ENCODE measurements at places on chromosomes 6 and 20.

GRCh38 chr6:113690281-113691259, 166.6 kb upstream of the MARCKS start:
- DNase-seq: no peak
- H3K4me1 ChIP-seq: no peaks in the 10 kb centered on the region
- no peak overlapping the region for H3K27ac ChIP-seq
- H3K36me3 ChIP-seq: no peaks in the 10 kb centered on the region
- H3K4me3 ChIP-seq: no peak overlapping the region

GRCh38 chr6:135819665-135820064, 31.8 kb upstream of the PDE7B start:
- no peak for DNase-seq
- no peaks in the 10 kb centered on the region for H3K36me3 ChIP-seq
- H3K27ac ChIP-seq: no peak overlapping the region
- H3K4me1 ChIP-seq: no peaks in the 10 kb centered on the region
- H3K4me3 ChIP-seq: no peak overlapping the region

DNA sequence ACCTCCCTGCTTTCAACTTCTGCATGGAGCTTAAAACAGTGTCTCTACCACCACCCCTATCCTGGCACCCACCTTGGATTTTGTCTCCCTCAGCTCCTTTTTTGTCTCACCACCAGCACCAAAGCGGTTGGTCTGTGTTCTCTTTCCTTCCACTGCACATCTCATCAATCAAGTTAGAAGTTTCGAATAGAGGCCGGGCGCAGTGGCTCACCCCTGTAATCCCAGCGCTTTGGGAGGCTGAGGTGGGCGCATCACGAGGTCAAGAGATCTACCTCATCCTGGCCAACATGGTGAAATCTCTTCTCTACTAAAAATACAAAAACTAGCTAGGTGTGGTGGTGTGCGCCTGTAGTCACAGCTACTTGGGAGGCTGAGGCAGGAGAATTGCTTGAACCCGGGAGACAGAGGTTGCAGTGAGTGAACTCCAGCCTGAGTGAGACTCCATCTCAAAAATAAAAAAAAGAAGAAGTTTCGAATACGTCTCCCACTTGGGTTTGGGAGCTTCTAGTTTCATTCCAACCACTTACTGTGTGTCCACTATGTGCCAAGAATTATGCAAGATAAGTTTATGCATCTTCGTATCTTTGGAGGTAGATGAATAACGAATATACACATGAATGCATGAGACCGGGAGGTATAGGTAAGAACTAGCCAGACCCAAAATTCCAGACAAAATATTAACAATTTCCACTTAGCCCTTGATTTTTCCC, 5.9 kb downstream of the PCED1A start:
- no peak overlapping the region for H3K27ac ChIP-seq
- H3K36me3 ChIP-seq: peaks cover 6% of the 10 kb centered on the region
- H3K4me3 ChIP-seq: no peak overlapping the region

DNA sequence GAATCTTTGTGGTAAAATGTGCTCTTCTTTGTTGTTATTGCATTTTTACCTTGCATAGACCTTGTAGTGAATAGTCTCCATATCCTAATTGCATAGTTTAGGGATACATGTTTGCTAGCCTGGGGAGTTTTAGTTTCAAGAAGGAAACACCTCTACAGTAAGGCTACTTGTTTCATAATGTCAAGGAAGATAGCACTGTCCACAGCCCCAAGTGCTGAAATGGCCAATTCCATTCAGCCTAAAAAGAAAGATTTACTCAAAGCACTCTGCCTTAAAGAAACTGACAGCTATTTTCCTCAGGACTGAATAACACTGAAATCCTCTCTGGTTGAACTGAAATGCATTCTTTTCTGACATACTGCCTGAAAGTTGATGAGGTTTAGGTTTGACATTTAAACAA, 2.6 kb downstream of the HCRTR2 start:
- H3K36me3 ChIP-seq: no peaks in the 10 kb centered on the region
- H3K4me1 ChIP-seq: no peaks in the 10 kb centered on the region
- H3K27ac ChIP-seq: no peak overlapping the region
- H3K27me3 ChIP-seq: peaks cover 4% of the 10 kb centered on the region

GRCh38 chr6:90294614-90294988, 2.0 kb downstream of the BACH2 start:
- peaks cover 34% of the 10 kb centered on the region for H3K4me1 ChIP-seq
- DNase-seq: no peak
- H3K27me3 ChIP-seq: no peaks in the 10 kb centered on the region
- peak overlapping the region; percentile 82 for H3K4me3 ChIP-seq
- peak overlapping the region; percentile 52 for H3K27ac ChIP-seq
- H3K36me3 ChIP-seq: no peaks in the 10 kb centered on the region

DNA sequence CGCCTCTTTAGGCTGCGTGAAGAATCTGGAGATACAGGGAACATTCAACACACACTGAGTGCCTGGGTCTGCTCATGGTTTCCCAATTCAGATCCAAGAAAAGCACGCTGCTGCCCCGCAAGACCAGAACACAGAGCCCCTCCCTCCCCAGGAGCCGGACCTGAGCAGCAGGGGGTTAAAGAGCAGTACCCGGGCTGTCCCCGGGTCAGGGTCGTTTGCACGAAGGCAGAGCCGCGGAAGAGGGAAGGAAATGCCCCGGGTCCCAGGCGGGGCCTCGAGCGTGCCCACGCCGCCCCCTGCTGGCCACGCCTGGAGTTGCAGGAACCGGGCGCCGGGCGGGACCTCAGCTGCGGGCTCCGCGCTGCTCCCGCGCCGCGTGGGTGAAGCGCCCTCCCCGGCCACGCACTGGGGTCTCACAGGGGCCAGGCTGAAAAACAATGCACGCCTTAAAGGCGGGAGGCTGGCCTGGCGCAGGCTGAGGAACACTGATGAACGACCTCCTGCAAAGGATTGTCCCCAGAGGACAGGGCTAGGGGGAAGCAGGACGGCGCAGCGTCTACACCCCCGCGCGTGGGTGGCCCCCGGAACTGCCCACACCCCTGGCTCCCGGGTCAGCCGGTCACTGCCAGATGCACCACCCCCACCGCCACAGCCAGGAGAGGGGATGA, 48.9 kb downstream of the ANKRD60 start:
- peaks cover 26% of the 10 kb centered on the region for H3K27me3 ChIP-seq
- H3K4me1 ChIP-seq: peaks cover 14% of the 10 kb centered on the region
- H3K4me3 ChIP-seq: peak overlapping the region; percentile 32

DNA sequence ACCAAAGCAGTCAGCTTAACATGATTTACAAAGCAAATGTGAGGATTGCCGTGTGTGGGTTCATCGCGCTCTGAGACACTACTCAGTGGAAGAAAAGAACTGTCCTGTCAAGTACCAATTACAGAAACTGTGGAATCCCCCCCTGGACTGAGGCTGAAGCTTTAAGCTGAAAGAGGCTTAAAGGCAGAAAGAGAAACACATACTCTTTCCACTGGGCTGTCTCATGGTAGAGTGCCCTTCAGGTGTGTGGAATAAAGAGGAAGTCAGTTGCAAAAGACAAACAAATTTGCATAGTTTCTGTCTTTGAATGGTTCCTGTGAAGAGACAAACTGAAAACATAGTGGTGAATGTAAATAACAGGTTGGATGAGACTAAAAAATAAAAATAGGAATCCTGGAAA, 560.4 kb upstream of the SYNCRIP start:
- no peak for DNase-seq
- H3K27me3 ChIP-seq: no peaks in the 10 kb centered on the region
- no peaks in the 10 kb centered on the region for H3K4me1 ChIP-seq
- H3K4me3 ChIP-seq: no peak overlapping the region
- H3K27ac ChIP-seq: no peak overlapping the region

- no peaks in the 10 kb centered on the region for H3K27me3 ChIP-seq
- peaks cover 58% of the 10 kb centered on the region for H3K4me1 ChIP-seq
- no peak for DNase-seq
- H3K27ac ChIP-seq: peak overlapping the region; percentile 43
- peaks cover 26% of the 10 kb centered on the region for H3K36me3 ChIP-seq
Observed at GRCh38 chr20:32208499-32209154, 947 bp downstream of the POFUT1 start.

- peaks cover under 1% of the 10 kb centered on the region for H3K27me3 ChIP-seq
- no peak for DNase-seq
- no peaks in the 10 kb centered on the region for H3K36me3 ChIP-seq
- no peak overlapping the region for H3K27ac ChIP-seq
Observed at GRCh38 chr20:43968341-43969000, 53.8 kb downstream of the TOX2 start.

DNA sequence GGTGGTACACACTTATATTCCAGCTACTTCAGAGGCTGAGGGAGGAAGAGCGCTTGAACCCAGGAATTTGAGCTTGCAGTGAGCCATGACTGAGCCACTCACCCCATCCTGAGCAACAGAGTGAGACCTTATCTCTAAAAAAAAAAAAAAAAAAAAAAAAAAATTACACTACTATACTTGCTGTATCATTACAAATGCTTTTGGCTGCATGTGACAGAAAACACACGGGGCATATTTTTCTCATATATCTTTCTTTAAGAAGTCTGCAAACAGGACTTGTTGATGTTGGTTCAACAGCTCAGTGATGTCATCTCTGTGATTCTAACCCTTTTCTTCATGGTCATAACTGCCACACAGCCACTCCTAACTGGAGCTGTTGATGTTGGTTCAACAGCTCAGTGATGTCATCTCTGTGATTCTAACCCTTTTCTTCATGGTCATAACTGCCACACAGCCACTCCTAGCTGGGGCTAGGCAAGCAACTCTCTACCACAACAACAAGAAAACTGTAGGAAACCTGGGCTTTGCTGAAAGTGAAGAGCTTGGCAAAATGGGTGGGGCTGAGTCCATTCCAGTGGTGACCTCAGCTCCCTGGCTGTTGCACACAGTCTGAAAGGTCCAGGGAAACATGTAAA, 19.8 kb downstream of the MTFR2 start:
- H3K27me3 ChIP-seq: no peaks in the 10 kb centered on the region
- peaks cover 7% of the 10 kb centered on the region for H3K4me1 ChIP-seq
- no peaks in the 10 kb centered on the region for H3K36me3 ChIP-seq
- no peak overlapping the region for H3K4me3 ChIP-seq
- no peak overlapping the region for H3K27ac ChIP-seq
- DNase-seq: no peak

DNA sequence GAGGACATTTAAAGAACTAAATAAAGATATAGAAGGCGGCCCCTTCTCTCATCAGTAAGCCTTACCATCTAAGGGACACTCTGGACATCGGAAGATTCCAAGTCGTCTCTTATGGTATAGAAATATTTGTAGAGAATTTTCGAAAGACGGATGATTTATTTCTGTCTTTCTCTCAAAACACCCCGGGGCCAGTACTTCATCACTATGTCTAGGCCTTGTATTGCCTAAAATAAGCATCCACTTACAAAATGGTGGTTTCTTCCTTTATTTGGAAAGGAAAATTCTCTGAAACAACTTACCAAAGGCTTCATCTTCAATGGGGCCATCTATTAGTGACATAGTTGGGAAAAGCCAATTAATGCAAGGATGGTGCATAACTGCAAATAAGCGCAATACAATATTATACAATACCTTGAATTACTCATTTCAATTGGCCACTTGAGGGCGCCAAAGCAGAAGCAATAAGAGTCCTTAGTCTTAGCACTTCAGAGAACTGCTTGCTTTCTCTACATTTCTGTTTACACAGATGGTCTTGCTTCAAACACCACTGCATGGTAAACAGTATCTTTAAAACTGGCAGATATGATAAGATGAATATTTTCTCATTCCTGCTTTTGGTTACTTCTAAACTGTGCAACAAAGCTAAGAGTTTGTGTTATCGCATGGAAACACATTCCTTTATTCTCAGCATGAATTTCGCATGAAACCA, 113.2 kb downstream of the VIP start:
- H3K36me3 ChIP-seq: no peaks in the 10 kb centered on the region
- H3K27ac ChIP-seq: no peak overlapping the region
- no peak overlapping the region for H3K4me3 ChIP-seq
- H3K27me3 ChIP-seq: no peaks in the 10 kb centered on the region
- H3K4me1 ChIP-seq: no peaks in the 10 kb centered on the region

- H3K4me3 ChIP-seq: no peak overlapping the region
- H3K4me1 ChIP-seq: no peaks in the 10 kb centered on the region
- peaks cover 50% of the 10 kb centered on the region for H3K36me3 ChIP-seq
- no peaks in the 10 kb centered on the region for H3K27me3 ChIP-seq
- DNase-seq: no peak
- no peak overlapping the region for H3K27ac ChIP-seq
Observed at GRCh38 chr6:31529329-31530150, 778 bp downstream of the MCCD1 start.

DNA sequence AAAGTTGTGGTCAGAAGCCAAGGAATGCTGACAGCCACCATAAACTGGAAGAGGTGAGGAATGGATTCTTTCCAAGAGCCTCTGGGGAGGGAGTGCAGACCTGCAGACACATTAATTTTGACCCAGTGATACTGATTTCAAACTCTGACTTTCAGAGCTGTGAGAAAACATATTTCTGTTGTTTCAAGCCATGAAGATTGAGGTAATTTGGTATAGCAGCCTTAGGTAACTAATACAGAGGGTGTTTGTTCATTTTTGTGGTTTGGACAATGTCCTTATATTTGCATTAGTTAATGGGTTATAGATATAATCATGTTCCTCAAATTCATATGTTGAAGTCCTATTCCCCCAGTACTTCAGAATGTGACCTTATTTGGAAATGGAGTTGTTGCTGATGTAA, 85.4 kb upstream of the GTSF1L start:
- no peak overlapping the region for H3K27ac ChIP-seq
- H3K36me3 ChIP-seq: no peaks in the 10 kb centered on the region
- H3K27me3 ChIP-seq: peaks cover 2% of the 10 kb centered on the region
- no peaks in the 10 kb centered on the region for H3K4me1 ChIP-seq
- H3K4me3 ChIP-seq: no peak overlapping the region
- no peak for DNase-seq

DNA sequence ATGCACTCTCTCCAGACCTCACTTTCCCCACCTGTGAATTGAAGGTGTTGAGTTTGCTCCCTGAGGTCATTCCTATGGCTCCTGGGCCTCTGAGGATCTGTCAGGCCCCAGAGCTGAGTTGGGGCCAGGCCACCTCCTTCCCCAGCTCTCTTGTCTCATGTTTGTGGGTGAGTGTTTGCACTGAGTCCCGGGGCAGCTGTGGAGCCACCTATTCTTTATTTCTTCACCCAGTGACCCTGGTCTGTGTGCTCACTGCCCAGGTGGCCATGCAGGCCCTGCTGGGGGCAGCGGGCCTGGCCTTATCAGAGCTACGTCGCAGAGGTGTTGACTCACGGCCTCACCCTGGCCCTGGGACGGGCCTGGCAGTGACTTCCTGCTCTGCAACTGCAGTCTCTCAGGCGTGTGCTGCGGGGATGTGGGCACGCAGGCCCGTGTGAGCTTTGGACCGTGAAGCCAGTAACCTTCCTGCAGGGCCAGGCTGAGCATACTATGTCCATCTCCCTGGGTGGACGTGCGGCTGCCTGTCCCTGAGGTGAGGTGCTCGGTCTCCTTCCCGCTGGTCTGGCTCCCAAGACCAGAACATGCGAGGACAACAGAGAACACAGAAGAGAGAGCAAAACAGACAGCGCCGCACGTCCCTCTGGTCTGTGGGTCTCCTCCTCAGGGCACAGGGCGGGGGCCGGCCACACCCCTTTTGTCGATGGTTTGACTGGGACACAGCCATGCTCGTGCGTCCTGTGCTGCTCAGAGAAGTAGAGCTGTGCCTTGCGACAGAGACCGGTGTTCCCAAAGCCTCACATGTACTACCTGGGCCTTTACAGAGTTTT, 12.1 kb downstream of the TMEM181 start:
- no peaks in the 10 kb centered on the region for H3K27me3 ChIP-seq
- H3K27ac ChIP-seq: no peak overlapping the region
- peaks cover 40% of the 10 kb centered on the region for H3K36me3 ChIP-seq
- DNase-seq: peak; percentile 20

All from CD4-positive, alpha-beta T cell (primary cell).